ENCODE measurements at places on chromosomes 12 and 14. TPM values are rescaled to one million over a fixed set of nuclear protein-coding genes. Genes with fewer than 3 reads are reported as not detected.

Gene FGF23
- total RNA-seq, result not detected

- no peak for DNase-seq
These were observed 100.3 kb downstream of the ERC1 start for GRCh38 chr12:1091350-1091749.

DNA sequence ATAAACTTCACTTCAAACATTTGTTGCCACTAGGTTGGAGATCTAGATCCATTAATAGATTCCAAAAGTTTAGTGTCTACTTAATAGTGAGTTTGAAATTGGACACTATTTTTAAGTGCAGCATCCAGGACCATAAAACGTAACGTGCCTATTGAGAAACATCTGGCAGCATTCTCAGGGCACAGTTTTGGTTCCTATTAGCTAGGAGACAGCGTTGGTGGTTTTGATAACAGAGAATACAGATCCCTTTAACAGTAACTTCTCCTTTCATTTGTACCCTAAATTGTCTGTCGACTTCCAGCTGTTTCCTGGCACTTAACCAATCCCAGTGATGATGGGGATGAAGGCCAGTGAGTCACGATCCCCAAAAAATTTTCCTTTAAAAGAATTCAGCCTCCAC, 25.8 kb downstream of the KCNK10 start:
- DNase-seq, result no peak

Gene A2ML1
- total RNA-seq, result not detected

Gene CELA1
- not detected for total RNA-seq

DNA sequence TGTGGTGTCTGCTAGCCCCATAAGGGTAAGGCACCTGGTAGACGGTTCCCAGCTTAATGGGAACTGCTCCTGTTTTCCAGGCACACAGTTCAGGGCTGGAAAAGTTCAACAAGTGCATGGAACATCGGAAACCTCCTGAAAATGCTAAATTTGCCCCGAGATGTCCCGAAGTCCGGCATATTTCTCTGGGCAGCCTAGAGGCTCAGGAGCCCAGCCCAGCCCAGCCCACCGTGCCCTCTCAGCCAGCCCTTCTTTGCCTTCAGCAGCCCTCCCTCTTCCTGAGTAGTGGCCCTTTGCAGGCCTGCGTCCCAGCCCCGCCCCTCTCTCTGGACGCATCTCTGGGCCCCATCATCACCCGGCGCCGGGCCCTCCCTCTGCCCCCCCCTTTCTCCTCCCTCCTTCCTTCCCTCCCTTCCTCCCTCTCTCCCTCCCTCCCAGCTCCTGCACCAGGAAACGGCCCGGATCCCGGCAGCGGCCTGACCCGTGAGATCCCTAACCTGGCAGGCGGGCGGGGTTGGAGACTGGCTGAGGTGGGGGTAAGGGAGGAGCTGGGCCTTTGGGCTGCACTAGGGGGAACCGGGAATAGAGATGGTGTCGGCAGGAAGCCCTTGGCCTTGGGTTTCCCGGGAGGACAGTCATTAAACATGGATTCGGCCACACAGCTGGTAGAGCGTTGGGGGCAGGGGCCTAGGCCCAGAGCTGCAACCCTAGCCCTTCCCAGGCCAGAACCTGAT, at the start of gene BCL2L2:
Gene BCL2L2, plus strand, starts transcription at position 422 of the 734 bp plus-strand sequence. CDS start 935 bp downstream, outside the sequence.
- DNase-seq, result peak; percentile 88

Data from RPMI7951 (cell line).